ENCODE measurements at places on chromosomes 4 and X. TPM values are rescaled to one million over a fixed set of nuclear protein-coding genes. Genes with fewer than 3 reads are reported as not detected.

The SSX1 gene
- total RNA-seq: not detected

The PRKG2 gene
- total RNA-seq: 2.9 TPM

The CSAG1 gene
- not detected for total RNA-seq

The IGSF1 gene
- under 0.01 TPM for total RNA-seq

The UPF3B gene
- total RNA-seq: 2.0 TPM

The KIAA0232 gene
- total RNA-seq: 11.0 TPM
